Stimulated activated CD8-positive, alpha-beta memory T cell treated with anti-CD3 and anti-CD28 coated beads, Interleukin-7, amount 100 ng/mL, for 1 hour (primary cell): ENCODE measurements at places on chromosomes 1 and 21.

GRCh38 chr1:154193821-154194220, 1.9 kb upstream of the TPM3 start:
- DNase-seq = no peak

DNA sequence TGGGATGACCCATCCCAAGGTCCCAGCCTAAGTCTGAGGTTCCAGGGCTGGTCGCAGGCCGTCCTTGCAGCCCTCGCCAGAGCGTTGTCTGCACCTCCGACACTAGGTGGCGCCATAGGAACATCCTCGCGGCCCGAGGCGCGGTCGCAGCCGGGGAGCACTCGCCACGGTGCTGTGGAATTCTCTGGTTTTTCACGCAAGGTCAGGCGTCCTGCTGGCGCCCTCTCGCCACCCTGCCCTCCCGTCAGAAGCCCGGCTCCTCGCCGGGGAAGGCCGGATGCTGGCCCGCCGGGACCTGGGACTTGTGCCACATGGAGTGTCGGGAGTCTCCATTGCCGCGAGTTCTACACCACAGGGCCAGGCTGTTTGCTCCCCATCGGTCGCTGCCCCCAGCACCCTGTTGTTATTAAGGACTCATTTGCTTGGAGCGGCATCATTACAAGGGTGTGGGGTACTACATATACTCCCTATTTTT, 196.8 kb upstream of the LMO4 start:
- DNase-seq = peak; percentile 54

- no peak for DNase-seq
These were observed 172.2 kb upstream of the ETV3 start for GRCh38 chr1:157310401-157310800.

GRCh38 chr1:169044296-169044695, 62.2 kb upstream of the ATP1B1 start:
- DNase-seq = no peak

GRCh38 chr1:83802023-83802422, 196.9 kb downstream of the TTLL7 start:
- no peak for DNase-seq

- no peak for DNase-seq
These were observed 65.4 kb downstream of the MATN1 start for GRCh38 chr1:30658014-30658336.

DNA sequence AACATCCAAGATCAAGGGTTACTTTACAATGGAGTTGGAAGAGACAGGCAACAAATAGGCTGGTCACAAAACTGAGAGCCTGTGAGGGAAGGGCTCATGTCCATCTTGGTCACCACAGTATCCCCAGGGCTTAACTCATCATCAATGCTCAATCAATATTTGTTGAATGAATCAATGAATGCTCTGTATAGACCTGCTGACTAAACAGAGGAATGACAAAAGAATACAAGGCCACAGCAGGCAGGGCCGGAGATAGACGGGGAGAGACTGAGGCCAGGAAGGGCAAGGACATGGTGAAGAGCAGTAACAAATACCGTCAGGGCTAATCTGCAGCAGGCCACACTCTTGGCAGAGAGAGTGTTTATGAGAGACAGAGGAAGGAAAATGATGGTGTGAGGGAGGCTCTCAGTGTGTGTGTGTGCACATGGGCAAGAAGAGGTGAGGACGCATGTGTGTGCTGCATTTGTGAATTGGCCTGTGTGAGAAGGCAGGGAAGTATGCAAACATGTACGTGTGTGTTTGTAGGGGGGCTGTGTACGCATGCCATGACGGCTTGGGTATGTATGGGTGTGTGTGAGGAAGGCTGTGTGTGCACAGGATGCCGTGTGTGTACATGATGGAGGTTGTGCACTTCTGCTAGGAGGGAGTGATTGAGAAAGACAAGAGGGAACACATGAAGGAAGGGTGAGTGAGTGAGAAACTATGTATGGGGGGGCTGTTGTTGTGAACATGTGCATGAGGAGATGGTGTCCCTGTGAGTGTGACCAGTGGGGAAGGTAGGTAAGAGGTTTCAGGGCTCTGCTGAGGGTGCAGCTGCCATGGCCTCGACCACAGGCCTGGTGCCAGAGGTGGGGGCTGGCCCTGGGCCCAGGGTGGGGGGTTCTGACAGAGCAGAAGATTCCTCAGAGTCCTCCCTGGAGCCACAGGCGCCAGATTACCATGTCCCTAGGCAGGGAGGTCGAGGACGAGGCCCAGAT, 15.4 kb downstream of the AHDC1 start:
- no peak for DNase-seq

DNA sequence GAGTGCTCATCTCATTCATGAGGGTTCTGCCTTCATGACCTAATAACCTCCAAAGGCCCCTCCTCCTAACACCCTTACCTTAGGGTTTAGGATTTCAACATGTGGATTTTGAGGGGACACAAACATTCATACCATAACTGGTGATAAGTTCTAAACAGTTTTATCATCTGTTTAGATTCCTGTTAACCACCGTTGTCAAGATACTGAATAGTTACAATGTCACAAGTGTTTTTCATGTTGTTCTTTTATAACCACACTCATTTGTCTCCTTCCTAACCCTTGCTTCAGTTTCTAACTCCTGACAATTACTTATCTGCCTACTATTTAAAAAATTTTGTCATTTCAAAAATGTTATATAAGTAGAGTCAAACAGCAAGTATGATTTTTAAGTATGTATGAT, 86.0 kb downstream of the NCAM2 start:
- no peak for DNase-seq

DNA sequence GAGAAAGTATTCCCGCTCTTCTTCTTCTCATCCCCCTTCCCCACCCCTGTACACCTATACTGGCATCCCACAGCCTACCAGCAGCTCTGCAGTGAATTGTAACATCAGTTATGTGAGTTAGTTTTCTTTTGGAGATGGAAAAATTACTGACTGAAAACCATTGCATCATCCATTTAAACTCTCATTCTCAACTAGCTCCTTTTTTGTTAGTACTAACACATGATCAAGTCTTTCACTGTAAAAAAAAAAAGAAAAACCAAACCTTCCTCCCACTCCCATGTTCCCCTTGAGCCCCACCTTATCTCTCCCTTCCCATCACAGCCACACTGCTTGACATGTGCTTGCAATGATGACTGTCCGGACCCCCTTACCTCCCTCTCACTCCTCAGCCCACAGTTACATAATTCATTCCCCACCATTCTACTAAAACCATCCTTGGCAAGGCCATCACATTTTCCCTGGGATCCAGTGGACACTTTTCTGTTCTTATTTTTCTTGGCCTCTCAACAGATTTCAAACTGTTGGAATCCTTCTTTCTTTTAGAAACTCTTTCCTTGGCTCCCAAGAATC, 23.2 kb upstream of the RAVER2 start:
- DNase-seq = no peak

GRCh38 chr1:235892202-235892601, 25.5 kb upstream of the LYST start:
- DNase-seq = no peak

DNA sequence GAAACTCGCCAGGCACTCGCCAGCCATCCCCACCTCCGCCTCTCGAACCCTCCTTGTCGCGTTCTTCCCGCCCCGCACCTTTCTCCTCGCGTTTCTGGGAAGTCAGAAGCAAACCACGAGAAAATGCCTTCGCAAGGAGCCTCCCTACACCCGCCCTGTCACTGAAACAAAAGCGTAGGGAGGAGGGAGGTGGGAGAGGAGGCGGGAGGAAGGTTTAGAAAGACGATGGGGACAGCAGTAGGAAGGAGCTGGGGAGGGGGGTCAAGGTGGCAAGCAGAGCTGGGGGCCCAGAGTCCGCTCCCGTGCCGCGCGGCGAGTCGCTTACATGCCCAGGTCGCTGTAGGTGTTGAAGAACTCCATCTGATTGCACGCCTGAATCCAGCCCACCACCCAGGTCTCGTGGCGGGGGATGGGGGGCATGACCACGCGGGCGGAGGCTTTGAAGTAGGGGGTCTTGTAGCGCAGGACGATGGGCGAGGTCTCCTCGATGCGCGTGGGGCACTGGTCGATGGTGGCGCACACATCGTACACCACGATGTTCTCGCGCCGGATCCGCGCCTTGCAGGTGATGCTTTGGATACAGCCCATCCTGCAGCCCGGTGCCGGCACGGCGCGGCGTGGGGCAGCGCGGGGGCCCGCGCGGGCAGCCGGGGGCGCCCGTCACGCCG, 1.0 kb downstream of the FAM78B start:
- DNase-seq = no peak

GRCh38 chr1:245209658-245210435, 55.1 kb downstream of the KIF26B start:
- no peak for DNase-seq

DNA sequence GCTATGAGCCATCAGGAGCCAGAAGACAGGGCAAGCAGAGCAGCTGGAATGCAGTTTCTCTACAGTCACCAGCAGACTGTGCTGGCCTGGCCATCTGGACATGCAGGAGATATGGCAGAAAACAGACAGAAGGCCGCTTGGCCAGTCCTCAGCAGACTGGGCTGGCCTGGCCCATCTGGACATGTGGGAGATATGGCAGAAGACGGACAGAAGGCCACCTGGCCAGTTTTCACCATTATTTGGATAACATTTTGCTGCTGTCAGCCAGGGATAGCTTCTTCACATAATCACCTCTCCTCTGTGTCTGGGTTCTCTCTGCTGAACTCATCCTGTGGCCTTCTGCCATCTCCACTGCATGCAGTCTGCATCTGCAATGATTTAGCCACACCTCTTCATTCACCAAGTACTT, 25.0 kb upstream of the CACYBP start:
- DNase-seq = no peak

DNA sequence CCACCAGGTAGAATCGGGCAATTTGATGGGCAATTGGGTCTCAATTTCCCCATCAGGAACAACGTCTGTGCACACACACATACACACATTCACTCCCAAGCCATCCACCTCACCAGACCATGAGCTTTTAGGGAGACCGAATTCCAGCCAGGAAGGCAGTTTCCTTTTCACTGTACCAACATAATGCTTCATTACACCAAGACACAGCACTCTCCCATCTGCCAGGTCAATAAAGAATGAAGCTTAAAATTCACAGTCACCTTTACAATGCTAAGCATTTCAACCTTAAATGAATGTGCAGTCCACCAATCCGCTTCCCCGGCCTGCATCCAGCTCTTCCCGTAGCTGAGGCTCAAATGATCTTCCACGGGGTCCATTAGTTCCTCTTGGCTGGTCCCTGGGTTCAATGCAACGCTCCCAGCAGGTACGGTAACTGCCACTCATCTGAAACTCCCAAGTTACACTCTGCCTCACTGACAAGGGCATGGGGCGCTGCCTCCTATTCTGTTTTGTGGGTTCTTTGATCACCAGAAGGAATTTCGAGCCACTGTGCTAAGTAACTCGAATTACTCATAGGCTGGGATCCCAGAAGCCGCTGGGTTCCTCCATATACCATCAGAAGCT, 105.0 kb downstream of the SIM2 start:
- DNase-seq = no peak

DNA sequence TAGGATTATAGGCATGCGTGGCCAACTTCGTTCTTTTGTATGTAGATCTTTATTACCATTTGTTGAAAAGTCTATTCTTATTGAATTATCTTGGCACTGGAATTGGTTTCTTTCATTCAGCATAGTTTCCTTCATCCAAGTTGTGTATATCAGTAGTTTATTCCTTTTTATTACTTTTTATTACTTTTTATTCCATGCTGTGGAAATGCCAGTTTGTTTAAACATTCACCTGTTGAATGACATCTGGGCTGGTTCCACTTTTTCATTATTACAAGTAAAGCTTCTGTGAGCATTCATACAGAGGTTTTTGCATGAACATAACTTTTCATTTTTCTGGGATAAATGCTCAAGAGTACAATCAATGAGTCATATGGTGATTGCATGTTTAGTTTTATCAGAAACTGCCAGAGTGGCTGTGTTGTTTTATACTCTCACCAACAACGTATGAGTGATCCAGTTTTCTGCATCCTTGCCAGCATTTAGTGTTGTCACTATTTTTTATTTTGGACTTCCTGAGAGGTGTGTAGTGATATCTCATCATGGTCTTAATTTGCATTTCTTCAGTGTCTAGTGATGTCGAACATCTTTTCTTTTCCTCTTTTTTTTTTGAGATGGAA, 28.6 kb downstream of the PTPRU start:
- DNase-seq = no peak

DNA sequence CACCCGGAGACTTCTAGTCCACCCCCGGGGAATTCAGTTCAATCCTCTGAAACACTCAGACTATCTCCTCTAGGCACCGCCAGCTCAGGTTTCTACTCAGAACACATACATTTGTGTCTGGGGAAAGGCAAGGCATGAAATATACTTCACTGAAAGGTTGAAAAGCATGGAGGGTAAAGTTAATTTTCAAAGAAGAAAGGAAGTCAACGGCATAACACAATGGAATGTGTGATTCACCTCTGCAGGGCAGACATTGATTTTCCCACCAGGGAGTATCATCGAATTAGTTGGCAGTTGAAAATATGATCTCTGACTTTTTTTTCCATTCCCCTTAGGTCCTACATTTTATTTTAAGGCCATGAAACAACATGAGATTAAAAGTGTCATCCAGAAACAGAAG, 669.4 kb downstream of the SMYD3 start:
- DNase-seq = no peak

GRCh38 chr1:1435106-1435903, at the start of gene VWA1:
VWA1 (plus strand) TSS chr1:1435690; CDS start chr1:1435749, 59 bp downstream.
- DNase-seq = peak; percentile 41

DNA sequence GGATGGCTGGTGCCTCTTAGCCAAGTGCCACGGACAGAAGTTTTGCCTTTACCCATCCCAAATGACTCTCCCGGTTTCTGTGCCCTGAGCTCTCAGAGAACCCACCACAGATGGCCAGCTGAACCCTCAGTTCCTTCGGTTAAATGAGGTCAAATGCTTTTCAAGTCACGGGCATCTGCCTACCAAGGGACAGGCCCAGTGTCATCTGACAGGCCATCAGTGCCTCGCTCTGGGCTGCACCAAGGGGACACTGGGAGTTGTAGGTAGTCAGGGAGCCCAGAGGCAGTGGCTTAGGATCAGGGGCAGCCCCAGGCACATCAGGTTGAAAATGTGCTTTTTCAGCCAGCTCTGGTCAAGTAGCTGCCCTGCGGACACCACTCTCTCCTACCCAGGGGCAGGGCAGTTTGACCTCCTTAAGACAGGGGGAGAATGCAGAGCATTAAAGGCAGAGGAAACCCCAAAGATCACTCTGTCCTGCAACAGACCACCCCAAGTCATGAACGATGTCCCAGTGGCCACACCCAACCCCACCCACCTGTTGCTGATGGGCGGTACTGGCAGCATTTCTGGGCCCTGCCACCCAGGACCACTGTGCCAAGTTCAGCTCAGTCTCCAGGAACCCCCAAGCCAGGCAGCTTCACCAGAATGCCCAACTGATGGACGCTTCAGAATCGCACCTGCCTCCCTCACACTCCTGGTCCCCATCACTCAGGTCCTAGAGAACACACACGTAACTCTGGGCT, 60.7 kb downstream of the CASZ1 start:
- no peak for DNase-seq
